GM12892 (cell line): ENCODE measurements at places on chromosomes 4 and X.

DNA sequence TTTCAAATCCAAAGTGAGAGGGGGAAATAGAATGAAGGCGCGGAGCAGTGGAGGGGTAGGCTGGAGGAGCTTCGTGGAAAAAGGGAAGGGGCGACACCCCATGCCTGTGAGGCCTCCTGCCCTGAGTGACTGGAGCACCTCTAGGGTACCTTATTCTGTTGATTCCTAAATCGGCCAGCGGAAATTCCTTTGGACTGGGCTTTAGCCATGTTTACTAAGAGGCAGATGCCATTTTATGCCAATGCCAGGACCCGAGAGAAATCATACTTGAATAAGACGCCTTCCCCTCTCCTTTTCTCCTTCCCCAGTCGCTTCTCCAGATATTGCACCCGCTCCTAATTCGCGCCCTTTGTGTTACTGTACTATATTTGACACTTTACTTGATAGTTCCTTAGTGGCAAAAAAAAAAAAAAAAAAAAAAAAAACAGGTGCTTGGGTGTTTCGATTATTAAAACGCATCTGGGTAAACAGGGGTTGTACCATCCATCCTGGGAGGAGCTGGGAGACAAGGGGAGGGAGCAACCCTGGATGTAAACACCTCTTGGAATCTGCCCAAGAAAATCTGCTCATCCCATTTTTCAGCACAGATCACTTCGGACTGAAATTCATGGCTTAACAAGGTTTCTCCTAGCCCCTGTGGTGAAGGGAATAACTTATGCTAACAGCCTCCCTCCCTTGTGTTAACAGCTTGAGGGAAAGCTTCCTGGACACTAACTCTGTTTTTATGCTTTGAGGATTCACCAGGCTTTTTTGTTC, 1.5 kb downstream of the BMP3 start:
- DNase-seq, result no peak

DNA sequence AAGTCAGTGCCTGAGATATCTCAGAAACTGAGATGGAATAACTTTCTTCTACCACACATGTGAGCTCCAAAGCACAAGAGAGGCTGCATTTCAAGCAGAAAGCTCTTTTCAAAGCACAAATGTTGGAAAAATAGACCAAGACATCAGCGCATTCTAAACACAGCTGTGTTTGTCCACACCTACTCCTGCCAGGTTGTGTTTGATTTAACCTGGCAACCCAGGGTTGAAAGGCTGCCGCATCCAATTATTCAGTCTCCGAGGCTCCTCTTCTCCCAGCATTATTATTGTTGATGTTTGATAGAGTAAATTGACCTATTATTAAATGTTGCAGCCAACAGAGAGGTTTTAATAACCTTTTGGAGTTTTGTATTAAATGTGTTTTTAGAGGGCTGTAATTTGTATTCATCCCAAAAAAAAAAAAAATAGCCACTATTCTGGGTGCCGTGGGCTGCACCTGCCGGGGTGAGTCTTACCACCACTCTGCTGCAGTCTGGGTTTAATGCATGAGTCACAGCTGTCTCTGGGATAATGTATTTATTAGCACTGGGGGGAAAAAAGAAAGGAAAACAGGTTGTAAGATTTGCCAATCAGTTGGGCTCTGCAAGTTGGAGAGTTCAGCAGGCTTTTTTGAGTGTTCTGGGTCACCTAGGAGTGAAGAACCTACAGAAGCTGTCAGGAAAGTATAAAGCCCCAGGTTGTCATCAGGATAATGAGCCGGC, 105.2 kb upstream of the NOCT start:
- DNase-seq, result no peak

DNA sequence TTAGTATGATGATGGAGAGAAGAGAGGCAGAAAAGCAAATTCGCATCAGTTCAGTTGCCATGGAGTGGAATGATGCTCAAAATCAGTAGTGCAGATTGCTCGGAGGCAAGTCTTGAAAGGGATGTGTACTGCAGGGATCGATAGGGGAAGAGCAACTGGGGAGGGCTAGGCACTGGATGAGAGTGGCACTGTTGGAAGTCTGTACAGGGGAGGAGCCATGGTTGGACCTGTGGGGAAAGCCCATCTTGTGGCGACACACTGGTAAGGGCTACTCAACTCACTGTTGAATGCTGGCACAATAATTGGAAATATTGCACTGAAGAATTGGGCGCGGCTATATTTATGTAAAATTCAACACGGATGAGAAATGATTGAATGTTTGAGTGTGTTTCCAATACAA, 1.2 kb downstream of the RAB9B start:
- no peak for DNase-seq

DNA sequence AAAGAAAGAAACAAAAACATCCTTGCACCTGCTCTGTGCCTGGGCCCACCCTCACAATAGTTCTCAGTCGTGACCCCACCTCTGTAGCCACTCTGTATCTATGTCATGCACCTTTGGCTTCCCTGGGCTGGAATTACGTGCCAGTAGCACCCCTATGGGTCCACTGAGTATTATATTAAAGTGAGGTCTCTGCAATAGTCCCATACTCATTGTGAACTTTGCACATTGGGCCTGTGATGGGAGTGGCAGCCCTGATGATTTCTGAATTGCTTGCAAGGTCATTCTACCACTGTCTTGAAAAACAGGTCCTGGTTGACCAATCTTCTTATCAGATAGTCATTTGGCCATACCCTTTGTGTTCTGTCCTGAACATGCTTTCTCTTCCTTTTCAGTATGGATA, 1012.1 kb downstream of the RAB28 start:
- no peak for DNase-seq

- DNase-seq, result no peak
These were observed 23.4 kb downstream of the TRIM75 start for GRCh38 chr4:165077034-165077578.

GRCh38 chr4:171561419-171561818, 251.8 kb upstream of the GALNTL6 start:
- no peak for DNase-seq

- no peak for DNase-seq
These were observed 127.9 kb downstream of the KLHL8 start for GRCh38 chr4:87092389-87093141.

DNA sequence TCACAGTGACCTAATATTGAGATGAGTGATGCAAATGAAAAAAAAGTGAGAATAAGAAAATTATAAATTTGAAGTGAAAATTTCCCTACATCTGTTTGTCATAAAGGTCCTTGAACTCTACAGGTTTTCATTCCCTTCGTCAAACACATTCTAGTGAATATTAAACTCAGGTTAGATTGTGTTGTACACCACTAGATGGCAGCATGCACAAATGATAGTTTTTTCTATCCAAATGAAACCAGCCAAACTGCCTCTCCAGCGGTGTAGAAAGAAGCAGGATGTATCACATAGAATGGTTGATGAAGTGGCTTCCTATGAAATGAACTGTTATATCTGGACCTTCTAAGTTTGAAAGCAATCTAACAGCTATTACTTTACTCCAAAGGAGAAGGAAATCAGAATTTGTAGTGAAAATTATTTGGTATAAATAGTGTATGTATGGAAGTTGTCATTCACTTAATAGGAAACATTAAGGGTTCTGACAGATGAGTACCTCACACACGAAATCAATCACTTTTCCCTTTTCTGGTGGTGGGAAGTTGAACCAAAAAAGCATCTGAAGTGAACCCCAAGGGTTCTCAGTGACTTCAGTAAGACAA, 382.7 kb downstream of the UNC5C start:
- no peak for DNase-seq

- no peak for DNase-seq
These were observed 979 bp upstream of the SLC9A6 start for GRCh38 chrX:135984256-135984655.

GRCh38 chrX:66200855-66201795, 37.1 kb downstream of the HEPH start:
- DNase-seq, result no peak

DNA sequence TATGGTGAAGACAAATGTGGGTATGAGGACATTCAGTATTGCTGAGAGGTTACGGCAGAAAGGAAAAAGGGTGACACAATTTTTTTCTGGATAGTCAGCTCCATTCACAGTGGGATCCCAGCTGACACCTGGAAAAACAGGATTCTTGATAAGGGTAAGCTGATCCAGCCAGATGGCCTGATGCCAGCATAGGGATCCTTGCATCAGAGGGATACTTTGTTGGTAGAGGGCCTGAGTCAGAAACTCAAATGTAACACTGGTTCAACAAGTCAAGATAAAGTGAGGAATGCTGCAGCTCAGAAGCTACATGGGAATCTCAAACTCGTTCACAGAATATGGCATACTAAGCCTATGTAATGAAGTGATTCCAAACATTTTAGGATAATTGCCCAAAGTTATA, 726.7 kb downstream of the C4orf33 start:
- DNase-seq, result no peak

DNA sequence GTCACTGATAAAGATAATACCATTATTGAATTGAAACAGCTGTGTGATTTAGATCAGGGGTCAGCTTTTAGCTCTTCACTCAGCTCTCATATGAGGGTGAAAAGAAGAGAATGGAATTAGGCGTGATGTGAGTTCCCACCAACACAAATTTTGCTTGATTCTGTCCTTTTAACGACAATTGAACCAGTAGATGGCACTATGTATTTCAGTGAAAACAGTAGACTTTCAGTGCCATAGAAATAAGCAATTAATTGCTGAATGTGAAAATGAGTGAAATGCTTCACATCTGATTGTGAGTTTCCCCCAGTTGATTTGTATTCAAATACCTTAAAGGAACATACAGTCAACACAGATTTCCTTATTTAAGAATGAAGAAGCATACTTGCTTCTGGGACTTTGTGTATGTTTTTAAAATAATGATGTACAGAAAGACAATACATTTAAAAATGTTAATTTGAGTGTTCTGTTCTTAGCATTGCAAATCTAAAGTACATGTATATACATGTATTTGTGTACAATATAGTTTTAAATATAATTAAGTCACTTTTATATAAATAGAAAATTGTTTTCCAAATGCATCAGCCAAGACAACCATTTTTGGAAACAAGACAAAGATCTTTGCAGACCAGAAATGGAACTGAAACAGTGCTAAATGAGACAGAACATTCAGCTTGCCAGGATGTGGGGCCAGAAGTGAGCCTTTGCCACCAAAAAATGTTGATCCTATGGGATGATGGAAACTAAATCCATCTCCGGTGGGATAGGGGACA, 178.8 kb downstream of the SNCA start:
- DNase-seq, result no peak

DNA sequence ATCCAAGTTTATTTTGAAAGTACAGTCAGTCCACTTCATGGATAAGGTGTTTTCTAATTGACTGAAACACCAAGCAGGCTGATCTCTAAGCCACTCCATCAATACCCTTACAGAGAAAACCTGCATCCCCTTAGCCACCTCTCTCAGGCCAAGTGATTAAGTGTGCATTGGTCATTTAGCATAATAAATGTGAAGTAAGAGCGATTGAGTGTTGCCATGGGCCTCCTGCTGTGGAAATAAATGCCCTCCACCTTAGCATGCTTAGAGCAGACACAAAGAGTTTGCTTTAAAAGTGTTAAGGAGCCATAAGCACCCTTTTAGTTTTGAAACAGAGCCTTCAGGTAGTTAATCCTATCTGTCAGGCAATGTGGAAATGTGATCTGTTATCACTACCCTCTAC, 386.5 kb downstream of the GPAT3 start:
- DNase-seq, result no peak

DNA sequence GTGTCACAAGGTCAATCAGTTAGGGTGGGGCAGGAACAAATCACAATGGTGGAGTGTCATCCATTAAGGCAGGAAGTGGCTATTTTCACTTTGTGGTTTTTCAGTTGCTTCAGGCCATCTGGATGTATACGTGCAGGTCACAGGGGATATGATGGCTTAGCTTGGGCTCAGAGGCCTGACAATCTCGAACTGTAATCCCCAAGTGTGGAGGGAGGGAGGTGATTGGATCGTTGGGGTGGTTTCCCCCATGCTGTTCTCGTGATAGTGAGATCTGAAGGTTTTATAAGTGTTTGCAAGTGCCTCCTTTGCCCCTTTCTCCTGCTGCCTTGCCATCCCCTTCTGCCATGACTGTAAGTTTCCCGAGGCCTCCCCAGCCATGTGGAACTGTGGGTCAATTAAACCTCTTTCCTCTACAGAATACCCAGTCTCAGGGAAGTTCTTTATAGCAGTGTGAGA, 36.7 kb upstream of the STS start:
- no peak for DNase-seq

DNA sequence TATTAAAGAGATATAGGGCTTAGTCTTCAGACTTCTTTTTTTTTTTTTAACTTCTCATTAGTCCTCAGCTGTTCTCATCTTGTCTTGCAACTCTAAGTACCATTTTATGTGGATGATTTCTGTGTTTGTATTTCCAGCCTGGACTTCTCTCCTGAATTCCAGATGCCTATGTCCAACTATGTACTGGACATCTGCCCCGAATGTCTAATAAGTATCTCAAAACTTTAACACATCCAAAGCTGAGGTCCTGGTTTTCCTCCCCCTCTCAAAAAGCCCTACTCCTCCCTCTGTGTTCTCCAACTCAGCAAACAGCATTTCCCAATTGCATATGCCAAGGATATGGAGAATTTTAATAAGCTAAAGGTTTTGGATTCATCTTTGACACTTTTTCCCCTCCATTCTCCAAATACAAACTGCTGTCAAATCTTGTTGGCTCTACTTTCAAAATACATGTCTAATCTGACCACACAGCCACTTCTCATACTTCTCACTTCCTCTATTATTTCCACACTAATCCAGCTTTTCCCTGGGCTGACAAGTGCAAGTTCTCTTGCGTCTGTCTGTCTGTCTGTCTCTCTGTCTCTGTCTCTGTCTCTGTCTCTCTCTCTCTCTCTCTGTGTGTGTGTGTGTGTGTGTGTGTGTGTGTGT, 79.8 kb downstream of the CLCN5 start:
- no peak for DNase-seq

- no peak for DNase-seq
These were observed 41.1 kb upstream of the AFF2 start for GRCh38 chrX:148459343-148459742.

DNA sequence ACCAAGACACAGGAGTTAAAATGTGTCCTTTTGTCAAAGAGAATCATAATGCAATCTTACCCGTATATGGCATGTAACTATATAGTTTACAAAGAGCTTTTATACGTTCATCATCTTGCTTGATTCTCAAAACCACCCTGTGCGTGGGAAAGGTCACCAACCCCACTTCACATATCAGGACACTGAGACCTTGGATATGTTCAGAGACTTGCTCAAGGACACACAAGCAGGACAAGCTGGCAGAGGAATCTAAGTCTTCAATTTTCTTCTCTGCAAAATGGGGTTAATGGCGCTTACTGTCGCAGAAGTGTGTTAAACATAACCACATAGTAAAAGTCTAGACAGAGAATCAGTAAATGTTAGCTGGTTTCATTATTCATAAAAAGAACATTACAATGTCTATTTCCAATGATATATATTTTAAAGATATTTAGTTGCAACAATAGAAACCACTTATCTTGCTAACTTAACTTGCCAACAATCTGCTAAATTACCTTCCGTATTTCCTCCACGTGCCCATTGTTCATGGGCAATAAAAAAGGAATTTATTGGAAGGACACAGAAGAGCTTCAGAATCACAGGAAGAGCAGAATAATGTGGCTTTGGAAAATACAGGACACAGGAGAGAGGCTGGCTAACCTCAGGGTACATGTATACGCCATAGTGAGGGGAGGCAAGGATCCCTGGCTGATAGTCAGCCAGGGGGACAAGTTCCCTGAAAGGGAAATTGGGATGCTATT, 64.6 kb upstream of the TAPT1 start:
- DNase-seq, result no peak

GRCh38 chr4:5368426-5368825, 317.1 kb downstream of the STK32B start:
- no peak for DNase-seq
